ENCODE measurements at places on chromosomes 2 and 18.

DNA sequence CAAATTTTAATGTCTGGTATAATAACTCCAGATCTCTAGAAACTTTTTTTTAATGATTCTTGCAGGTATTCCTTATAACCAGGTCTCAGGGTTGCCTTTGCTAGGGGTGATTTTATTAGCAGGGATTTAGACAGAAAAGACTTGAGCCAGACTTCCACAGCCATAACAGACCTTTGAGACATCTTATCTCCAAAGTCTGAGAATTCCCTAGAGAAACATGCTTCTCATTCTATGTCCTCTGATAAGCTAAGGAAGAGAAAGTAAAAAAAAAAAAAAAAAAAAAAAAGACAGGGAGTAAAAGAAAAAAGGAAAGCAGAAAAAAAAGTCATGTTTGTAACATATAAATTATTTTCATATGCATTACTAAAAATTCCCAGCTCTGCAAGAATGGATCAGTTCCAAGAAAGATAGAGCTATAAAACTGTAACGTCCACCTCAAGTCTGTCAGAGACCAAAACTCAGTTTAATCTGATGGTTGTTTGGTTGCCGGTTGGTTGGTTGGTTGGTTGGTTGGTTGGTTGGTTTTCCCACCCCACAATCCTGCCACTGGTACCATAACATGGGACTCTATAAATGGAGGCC, 153.8 kb downstream of the COL6A3 start:
- no peak for DNase-seq

DNA sequence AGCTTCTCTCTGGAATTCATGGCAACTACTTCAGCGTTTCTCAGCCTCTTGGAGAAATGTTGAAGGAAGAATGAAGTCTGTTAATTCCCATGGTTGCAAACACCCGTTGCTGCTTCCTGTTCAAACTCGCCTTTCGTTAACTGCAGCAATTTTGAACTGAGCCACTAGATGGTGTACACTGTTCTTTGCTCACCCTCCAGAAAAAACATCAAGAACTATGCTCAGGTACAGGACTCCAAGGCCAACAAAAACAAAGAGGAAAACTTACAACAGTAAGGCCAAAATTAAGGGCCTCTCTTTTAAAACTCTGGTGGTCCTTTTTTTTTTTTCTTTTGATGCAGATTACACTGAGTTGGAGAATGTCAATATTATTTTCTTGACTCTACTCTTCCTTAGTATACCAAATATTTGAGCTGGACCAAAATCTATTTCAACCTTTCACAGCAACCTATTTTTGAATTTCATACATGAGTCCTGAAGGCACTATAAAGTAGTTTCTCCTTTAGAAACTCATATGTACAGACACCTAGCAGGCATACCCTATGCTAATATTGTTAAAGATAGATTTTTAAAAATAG, 58.2 kb downstream of the KLHL14 start:
- DNase-seq = peak; percentile 3

GRCh38 chr2:68512326-68512725, 44.9 kb downstream of the APLF start:
- DNase-seq = no peak

- no peak for DNase-seq
These were observed 221.6 kb downstream of the VAPA start for GRCh38 chr18:10135302-10135926.

DNA sequence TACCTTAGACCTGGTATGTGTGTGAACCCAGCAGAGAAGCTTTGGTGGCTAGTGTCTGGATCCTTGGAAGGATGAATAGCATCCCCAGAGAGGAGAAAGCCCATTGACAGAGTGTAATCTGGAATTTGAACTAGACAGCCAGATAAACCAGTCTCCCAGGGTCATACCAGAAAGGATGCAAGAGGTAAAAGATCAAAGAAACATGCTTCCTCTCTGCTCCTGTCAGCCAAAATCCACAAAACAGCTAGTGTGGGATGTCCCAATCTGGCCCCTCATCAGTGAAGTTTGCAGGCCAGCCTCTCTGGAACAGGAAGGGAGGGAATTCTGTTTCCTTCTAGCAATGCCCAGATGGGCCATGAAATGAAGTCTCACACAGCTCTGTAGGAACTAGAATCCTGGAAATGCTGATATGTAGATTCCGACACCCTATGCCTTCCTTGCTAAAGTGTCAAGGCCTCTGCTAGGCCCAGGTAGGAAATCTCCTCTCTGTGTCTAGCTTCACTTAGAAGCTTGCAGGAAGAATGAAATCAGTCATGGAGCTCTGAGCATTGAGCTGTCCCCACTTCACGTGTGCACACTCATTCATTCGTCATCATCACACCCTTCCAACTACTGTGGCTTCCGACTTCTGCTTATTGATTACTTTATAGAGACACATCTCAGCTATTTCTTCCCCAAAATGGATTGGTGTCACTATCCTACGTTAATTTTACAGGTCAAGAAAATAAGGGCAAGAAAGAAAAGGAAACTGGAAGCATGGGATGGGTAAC, 38.0 kb downstream of the EVA1A start:
- DNase-seq = no peak

DNA sequence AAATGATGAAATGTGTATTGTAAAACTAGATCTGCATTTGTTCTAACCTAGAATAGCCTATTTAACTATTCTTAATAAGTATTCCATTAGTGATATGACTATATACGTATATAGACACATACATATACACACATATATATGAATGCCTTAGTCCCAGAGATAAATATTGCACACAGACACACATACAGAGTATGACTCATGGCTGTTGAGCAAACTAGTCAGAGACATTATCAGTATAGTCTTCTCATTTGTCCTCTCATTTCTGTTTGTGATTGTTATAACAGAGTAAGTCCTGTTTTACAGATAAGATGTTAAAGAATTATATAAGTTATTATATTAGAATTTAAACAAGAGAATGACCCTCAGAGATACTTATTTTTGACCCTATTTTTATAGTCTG, 202.5 kb downstream of the CCDC102B start:
- no peak for DNase-seq

GRCh38 chr2:54560146-54560881, 104.2 kb downstream of the SPTBN1 start:
- DNase-seq = no peak

- no peak for DNase-seq
These were observed 18.3 kb downstream of the IL1B start for GRCh38 chr2:112818094-112818902.

DNA sequence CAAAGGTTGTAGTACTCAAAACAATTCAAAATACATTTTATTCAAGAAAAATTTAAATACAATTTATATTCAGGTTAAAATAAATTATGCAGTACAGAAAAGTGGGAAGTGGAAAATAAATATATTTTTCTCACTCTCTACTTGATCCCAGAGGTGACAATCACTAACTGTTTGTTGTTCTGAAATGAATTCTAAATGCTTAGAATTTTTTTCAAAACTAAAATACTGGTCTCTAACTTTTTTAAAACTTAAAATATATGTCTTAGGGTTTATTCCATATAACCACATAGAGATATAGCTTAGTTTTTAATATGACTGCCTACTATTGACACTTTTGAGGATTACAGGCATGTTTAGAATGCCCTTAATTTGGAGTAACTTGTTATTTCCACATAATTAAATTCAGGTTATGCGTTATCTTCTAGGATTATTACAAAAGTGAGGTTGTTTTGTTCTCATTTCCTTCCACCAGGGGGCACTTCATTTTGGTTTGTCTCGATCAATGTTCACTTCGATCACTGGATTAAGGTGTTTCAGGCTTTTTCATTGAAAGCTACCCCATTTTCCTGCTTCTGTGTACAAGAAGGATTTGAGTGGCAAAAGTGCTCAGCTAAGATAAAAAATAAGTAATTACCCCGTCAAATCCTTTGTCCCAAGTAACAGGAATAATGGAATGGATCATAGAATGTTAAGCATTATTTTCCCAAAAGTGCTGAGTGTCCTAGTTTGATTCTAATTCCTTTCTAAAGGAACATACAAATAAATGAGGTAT, 27.1 kb upstream of the TFPI start:
- no peak for DNase-seq

DNA sequence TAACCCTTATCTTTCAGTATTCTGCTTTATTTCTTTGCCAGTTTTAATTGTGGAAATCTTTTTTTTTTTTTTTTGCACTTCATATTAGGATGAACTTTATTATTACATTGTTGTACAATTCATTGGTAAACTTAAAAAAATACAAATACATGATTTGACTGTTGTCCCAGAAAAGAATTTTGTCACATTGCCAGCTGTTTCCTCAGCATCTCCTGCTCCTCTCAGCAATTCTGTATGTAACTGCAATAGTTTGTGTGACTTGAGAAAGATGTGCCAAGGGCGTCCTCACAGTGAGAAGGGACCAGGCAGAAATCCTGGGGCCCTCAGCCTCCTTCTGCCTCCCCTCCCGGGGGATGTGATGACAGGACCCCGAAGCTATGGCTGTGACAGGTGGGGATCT, 254.4 kb downstream of the NBAS start:
- DNase-seq = no peak

- no peak for DNase-seq
These were observed 48.7 kb downstream of the CAVIN2 start for GRCh38 chr2:191797942-191798876.

DNA sequence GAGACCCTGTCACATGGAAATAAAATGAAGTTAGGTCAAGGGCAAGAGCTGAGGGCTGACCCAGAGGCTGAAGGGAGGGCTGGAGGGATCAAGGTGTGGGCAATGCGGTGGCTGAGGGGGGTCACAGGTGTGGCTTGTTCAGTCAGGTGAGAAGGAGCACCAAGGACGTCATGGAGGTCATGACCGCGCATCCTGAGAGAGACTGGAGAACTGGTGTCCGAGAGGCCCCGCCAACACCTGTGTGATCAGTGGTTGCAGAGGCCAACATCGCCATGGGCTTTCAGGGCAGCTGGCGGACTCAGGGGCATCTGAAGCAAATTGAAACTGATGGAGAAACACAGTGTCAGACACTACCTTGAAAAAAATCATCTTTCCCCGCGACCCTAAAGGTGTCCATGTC, 13.0 kb downstream of the TOGARAM2 start:
- DNase-seq = no peak

GRCh38 chr2:73890301-73891092, 2.3 kb upstream of the ACTG2 start:
- DNase-seq = no peak

GRCh38 chr2:58914733-58915505, 673.8 kb upstream of the FANCL start:
- no peak for DNase-seq

- no peak for DNase-seq
These were observed 466.7 kb upstream of the FSHR start for GRCh38 chr2:49621016-49621415.

DNA sequence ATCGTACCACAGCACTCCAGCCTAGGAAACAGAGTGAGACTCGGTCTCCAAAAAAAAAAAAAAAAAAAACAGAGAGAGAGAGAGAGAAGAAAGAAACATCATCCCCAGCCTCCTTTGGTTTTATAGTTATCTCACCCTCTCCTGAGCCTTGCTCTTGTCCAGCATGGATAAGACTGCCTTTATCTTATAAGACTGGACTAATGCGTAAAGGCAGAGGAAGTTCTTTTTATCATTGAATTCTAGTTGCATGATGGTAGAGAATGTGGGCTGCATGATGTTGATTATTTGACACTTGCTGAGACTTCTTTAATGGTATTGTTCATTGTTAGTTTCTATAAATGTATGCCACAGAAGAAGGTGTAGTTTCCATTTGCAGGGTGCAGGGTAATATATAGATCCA, 124.4 kb downstream of the ZBTB7C start:
- DNase-seq = no peak

DNA sequence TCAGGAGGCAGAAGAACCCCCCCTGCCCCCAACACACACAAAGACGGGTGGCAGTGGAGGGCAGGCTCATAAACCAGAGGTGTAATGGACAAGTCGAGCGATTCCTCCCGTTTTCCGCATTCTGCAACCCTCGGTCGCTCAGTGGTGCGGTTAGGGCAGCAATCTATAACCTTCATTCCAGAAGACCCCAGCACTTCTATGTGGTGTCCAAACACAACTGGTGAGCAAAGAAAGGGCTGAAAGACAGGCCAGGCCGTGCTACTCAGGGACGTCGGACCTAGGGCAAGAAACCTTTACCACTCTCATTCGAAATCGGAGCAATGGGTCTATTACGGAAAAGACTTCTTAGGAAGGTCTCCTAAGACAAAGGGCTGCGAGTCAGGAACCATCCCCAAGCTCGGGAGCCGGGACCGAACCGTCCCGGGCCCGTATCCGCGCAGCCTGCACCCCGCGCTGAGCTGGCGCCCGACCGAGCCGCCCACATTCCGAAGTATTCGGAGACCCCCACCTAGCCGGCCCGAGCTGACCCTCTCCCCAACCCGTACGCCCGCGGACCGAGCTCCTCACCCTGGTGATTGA, 568 bp downstream of the ARL5A start:
- peak; percentile 14 for DNase-seq

DNA sequence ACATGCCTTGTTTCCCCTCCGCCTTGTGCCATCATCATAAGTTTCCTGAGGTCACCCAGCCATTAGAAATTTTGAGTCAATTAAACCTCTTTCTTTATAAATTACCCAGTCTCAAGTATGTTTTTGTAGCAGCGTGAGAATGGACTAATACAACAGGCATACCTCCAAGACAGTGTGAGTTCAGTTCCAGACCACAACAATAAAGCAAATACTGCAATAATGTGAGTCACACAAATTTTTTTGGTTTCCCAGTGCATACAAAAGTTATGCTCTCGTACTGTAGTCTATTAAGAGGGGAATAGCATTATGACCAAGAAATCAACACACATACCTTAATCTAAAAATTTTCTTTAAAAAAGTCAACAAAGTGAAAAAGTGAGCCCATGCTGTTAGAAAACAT, 217.2 kb downstream of the NR4A2 start:
- DNase-seq = no peak

DNA sequence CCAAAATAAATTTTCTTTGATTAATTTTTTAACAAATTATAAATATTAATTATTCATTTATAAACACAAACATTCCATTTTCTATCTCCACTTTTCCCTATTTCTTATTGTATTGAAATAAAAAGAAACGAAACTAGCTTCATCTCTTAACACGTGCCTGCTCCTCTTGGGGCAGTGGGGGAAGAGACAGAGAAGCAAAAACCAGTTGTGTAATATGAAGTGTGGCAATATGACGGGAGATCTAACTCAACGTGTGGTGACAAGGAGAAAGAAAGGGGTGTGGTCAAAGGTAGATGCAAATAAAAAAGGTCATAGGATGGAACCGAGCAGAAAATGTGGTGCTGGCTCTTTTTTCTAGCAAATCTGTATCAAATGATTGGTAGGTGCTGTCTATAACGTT, 106.9 kb upstream of the SLC8A1 start:
- DNase-seq = no peak

GRCh38 chr18:63113899-63114565, 205.5 kb downstream of the BCL2 start:
- DNase-seq = no peak

GRCh38 chr2:83016343-83017110, 1442.6 kb downstream of the SUCLG1 start:
- DNase-seq = no peak

- no peak for DNase-seq
These were observed 239.1 kb upstream of the SLC14A2 start for GRCh38 chr18:45376193-45376592.
